Stimulated activated CD4-positive, alpha-beta T cell treated with anti-CD3 and anti-CD28 coated beads, Interleukin-15, amount 100 ng/mL, for 1 hour (primary cell): ENCODE measurements at places on chromosomes 6 and 20.

- DNase-seq = no peak
Measured at GRCh38 chr6:159038914-159039884, 5.6 kb downstream of the TAGAP start.

DNA sequence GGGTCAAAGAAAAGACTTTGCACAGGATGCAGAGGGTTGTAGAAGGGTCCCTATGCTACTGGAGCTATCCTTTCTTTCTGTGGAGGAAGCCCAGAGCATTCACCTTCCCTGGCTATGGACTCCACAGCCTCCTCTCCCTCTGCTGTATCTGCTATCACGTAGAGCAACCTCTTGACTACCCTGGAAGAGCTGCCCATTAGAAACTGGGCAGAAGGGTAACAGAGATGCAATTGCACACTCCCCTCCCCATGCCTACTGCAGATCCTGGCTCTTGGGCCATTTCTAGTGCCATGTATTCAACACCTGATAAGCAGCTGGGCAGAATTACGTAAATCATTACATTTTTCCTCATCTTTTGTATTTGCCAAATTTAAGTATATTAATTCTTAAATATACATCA is 3.1 kb downstream of the KLHL31 start:
- DNase-seq = no peak

GRCh38 chr6:54846243-54846856 is at the start of gene FAM83B:
Gene FAM83B, plus strand, starts transcription at chr6:54846771. Its CDS starts 23,476 bp downstream, at chr6:54870247.
- DNase-seq = no peak

DNA sequence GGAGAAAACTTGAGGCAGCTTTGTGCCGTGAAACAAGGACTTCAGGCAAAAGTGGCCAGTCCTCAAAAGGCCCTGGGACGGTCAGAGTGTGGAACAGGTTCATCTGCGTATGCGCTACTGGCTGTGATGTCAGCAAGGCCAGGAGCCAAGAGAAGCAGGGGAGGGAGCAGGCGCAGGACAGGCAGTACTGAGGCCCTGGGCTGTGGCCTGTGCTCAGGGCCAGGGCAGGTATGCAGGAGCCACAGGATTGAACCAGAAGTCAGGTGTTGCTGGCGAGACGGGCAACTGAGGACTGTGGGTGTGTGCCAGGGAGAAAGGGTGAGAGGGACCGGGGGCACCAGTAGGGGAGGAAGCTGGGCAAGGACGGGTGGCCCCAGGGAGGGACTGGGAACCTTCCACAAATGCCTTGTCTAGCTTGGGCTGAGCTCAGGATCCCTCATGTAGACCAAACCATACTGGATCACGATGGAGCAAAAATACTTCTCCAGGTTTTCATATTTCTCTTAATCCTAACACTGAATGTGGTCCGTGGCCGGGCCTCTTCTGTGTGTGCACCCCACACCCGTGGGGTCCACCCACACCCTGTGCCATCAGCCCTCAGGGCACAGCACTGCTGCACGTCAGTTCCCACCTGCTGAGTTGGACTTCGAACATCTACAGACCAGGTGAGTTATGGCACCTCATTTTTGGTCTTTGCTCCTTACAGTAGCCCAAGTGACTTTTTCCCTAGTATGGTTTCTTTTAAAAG is 46.9 kb downstream of the GINS1 start:
- DNase-seq = no peak

DNA sequence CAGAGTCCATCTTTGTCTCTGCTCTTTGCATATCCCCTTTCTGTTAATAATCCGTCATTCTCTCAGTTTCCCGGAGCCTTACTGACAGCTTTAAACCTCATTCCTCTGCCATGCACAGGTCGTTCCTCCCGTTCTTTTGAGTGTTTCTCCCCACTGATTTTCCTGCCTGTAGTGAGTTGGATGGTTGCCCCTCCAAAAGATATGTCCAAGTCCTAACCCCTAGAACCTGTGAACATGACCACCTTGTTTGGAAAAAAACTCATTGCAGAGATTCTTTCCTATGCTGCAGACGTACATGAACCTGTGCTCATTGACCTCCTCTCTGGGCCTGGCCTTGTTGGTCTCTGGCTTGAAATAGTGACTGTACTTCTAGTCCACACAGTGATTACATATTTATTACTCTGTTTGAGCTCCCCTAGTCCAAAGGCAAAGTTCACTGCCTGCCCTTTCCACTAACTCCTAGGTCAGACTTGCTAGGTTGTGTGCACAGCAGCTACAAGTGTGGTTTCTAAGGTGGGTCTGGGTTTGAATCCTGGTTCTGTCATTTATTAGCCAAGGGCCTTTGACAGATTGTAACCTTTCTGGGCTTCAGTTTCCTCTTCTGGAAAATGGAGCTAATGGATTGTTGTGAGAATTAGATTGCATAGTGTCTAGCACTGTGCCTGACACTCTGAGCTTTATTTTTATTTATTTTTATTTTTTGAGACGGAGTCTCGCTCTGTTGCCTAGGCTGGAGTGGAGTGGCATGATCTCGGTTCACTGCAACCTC is 29.3 kb downstream of the PPARD start:
- no peak for DNase-seq

- no peak for DNase-seq
Measured at GRCh38 chr20:13022401-13023155, 13.8 kb downstream of the SPTLC3 start.

DNA sequence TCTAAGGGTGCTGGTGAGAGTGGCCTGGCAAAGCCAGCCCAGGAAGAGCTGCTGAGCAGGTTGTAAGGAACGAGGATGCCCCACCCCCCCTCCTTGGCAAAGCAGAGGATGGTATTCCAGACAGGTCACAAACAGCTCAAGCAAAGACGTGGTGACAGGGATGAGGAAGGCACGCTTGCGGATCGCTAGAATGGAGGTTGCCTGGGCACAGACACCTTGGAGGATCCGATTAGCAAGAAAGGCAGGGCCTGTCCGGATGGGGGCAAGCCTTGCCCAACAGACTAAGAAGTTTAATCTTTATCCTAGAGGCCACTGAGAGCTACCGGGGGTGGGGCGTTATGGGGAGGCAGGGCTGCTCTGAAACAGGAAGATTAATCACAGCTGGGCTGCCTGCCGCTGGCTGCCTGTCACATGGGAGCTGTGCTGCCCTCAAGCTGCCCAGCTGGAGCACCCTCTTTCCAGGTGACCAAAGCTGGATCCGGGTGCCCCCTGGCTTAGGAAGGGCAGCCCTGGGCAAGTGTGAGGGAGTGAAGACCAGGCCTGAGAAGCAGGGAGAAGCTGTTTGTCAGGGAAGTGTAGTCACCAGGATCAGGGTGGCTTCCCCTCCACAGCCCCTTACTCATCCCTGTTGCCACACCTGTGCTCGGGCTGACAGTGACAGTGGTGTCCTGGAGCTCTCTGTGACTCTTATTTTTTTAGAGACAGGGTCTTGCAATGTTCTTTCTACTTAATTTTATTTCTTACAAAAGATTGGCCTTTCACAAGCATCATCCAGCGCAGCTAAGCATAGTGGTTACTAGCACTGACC is 9.1 kb upstream of the MAPK13 start:
- DNase-seq = no peak

DNA sequence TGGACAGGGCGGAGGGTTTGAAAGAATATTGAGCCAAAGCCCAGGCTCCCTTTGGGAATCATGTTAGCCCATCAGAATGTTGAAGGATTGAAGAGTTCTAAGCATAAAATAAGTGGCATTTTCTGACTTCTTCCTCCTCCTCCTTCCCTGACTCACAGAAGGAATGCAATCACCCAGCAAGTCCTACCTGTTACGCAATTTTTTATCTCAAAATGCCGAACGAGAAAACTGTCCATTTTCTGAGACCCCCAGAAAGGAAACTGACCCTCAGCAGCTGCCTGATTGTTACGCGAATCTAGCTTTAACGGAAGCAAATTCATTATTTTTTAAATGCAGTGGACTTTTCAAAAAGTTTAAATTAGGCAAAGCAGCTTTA is 4.7 kb upstream of the DNAJC5 start:
- DNase-seq = no peak

DNA sequence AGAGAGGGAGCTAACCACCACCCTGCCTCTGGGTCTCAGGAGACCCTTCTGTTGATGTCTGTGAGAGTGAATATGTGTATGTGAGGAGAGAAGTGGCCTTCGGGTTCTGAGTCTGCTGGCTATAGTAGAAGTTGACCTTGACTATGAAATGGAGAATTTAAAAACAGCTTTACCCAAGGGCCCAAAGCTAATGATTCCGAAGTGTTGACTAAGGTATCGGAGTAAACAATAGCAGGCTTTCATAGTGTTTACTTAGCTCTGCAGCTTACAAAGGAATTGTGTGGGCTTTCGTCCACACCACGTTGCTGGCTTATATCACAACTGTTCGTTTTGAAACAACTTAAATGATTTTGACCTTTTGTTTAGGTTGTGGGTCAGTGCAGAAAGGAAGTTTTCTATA is 126.5 kb upstream of the JAG1 start:
- DNase-seq = no peak

GRCh38 chr20:2911200-2911599 is 37.9 kb downstream of the PTPRA start:
- DNase-seq = no peak
